SK-MEL-5 (cell line): ENCODE measurements at places on chromosomes 11 and 22.

DNA sequence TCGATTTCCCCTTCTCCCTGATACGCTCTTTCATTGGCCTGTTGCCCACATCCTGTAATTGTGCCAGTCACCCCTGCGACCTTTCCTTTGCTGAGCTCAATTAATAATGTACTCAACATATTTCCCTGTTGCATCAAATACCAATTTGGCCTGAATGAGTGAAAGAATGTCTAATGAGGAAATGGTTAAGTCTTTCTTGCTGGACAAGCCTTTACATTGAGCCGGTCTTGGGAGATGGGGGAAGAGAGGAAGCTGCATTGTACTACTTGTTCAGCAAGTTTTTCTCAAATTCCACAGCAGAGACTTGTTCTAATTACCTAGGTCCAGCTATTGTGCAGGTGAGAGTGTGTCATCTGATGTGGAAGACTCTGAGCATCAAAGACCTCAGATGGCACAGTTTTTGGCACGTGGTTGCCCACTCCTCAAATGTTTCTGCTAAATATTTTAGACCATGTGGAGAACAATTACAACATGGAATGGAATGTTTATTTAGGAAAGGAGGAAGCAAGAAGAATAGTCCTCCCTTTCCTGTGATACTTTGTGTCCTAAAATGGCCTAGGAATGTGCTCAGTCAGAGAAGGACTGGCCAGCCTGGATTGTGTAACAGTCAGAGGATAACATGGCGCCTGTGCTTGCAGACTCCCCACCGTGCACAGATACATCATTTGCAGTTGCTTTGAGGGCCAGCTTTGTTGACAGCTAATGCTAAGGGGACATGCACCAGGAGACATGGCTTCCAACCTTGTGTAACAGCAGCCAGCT is 129.5 kb upstream of the E2F8 start:
- no peak for DNase-seq

DNA sequence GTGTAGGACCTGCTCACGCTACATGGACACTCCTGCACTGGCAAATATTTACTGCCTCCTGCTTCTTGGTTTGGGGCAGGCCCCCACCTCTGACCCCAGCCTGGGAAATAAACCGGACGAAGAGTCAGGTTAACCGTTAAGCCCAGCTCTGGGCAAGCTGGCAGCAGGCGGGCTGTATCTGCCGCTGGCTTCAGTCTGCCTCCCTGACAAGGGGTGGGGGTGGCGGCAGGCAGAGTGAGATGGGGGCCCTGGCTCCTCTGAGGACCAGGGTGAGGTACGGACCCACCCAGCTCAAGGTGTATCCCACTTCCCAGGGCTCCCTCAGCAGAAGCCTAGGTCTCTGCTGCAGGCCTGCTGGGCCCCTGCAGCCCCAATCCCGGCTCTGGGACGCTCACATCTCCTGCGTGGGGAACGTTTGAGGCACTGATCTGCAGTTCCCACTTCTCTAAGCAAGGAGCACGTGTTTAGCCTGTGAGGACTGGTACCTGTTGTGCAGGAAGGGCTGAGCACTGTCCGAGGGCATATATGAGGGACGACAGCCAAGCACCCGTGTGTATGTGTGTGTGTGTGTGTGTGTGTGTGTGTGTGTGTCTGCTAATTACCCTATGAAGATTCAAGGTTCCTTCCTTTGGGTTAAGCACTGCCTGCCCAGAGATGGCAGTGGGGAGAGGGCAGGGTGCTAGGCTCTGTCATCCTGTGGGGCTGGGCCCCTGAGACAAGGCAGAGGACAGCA is 1.1 kb upstream of the LRRC75B start:
- no peak for DNase-seq

GRCh38 chr11:65593518-65594414 is 1.8 kb downstream of the KCNK7 start:
- peak; percentile 39 for DNase-seq

GRCh38 chr22:31945971-31946680 is 1.8 kb downstream of the YWHAH start:
- DNase-seq: peak; percentile 46

DNA sequence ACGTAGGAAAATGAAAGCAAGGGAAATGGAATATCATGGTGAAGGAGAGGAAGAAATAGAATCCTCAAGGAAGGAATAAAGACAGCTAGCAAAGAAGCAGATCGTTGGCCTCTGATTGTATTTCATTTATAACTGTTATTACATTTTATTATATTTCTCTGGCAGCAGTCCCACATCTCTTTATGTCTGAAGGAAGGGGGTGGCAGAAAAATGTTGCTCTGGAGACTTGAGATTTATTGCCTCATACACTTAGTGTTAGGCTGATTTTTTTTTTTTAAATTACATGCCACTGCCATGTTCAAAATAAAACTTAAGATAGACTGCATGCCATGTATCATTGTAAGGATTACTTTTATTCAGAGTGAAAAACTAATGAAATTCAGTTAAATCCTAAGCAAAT is 971.7 kb upstream of the CHORDC1 start:
- no peak for DNase-seq

DNA sequence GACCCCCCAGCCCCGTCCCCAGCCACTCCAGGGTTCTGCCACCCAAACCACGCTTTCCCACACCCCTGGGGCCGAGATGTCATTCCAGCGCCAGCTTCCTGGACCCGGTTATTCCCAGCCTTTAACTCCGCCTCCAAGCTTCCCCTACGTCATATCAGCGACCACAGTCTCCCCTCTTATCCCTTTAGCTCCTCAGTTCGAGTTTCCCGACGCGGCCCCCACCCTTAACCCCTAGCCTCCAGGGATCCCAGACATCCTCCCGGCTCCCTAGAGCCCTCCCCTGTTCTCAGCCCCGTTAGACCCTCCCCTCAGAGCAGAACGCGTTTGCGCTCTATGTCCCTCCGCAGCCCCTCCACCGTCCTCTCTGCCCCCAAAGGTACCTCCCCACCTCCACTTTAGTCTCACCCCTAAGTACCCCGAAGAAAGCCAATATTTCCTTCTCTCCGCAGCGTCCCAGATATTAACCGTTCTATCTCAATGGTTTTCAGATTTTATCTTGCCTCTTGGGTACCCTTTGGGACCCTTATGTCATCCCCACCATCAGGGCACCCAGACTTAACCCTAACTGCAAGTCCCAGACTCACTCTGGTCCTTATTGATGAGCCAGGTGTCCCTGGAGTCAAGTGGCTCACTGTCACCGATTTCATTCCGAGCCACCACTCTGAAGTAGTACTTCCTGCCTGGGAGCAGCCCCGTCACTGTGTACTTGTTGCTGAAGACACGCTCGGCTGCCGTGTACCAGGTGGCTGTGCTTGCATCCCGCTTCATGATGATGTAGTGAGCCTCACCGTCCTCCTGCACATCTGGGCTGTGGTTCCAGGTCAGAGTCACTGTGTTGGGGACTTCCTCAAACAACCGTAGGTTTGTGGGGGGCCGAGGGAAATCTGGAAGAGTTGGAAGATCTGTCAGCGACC is 8.0 kb downstream of the TMEM86A start:
- no peak for DNase-seq

- no peak for DNase-seq
Measured at GRCh38 chr22:17911887-17912286, 112.5 kb downstream of the MICAL3 start.

GRCh38 chr11:3353066-3353465 is 25.9 kb downstream of the ZNF195 start:
- no peak for DNase-seq

- no peak for DNase-seq
Measured at GRCh38 chr11:121522043-121522941, 69.5 kb upstream of the SORL1-AS1 start.

GRCh38 chr22:37803195-37803638 is 4.5 kb upstream of the GCAT start:
- no peak for DNase-seq

GRCh38 chr11:67998150-67999045 is 5.5 kb downstream of the UNC93B1 start:
- DNase-seq: no peak

DNA sequence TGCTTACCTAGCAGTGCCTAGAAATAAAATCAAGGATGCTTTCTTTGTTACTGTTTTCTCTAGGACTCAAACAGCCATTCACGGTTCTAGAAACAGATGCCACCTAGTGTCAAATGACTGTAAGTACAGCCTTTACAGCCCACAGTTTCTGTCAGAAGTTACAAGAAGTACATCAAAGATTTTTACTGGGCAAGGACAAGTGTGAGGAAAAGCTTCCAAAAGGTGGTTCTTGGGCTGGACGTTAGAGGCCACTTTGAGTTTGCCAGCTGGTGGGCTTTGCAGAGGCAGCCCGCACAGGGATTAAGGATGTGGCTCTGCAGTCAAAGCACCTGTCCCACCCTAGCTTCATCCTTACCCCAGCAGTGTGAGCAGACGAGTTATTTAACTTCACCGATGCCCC is 6.9 kb downstream of the KMT5B start:
- peak; percentile 72 for DNase-seq

DNA sequence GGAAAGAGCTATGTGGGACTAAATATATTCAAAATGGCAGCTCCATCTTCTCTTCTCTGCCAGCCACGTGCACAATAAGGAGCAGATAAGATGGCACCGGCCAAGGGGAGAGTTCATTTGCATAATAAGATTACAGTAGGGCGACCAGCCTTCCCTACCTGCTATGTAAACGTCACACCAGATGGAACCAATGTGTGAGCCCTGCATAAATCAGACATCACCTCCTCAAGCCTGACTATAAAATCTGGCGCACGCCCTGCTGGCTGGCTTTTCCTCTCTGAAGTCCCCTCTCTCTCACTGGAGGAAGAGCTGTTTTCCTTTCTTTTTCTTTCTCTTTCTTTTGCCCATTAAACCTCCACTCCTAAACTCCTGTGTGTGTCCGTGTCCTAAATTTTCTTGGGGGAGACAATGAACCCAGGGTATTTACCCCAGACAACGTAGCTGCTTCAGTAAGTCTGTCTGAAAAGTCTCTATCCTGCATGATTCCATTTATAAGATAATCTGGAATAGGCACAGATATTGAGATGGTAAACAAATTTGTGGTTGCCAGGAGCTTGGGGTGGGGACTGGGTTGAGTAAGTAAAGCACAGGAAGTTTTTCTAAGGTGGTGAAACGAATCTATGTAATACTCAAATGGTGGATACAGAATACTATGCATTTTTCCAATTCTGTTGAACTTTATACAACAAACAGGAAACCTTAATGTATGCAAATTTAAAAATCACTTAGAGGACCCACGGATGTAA is 670.0 kb upstream of the KIRREL3 start:
- DNase-seq: no peak

- DNase-seq: no peak
Measured at GRCh38 chr11:35246745-35247144, 107.8 kb downstream of the CD44 start.

GRCh38 chr22:46297151-46297812 is 612 bp downstream of the GTSE1 start:
- no peak for DNase-seq

DNA sequence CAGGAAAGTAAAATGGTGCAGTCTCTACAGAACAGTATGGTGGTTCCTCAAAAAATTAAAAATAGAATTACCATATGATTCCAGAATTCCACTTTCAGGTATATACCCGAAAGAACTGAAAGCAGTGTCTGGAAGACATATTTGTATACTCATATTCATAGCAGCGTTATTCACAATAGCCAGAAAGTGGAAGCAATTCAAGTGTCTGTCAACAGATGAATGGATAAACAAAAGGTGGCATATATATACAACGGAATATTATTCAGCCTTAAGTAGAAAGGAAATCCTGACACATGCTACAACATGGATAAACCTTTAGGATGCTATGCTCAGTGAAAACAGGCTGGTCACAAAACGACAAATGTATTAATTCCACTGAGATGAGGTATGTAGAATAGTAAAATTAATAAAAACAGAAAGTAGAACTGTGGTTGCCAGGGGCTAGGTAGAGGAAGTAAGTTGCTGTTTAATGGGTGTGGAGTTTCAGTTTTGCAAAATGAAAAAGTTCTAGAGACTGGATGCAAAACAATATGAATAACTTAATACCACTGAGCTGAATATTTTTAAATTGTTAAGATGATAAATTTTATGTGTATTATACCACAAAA is 14.5 kb downstream of the SAA1 start:
- DNase-seq: no peak

DNA sequence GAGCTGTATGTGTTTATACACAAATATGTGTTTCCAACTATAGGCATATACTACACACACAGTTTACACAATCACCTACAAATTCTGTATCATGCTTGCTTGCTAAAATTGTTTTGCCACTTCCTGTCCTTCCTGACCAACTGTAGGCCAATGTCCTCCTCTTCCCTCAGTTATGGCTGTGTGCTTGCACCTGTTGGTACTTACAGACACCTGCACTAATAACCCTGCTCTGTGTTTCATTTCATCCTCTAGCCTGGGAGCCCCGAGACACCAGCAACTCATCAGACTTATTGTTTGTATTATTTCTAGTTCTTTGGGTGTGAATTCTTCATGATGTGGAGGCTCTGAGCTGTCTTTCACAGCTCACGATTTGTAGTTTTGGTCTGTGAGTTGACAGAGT is 1.8 kb upstream of the NCF4 start:
- no peak for DNase-seq

GRCh38 chr11:121437686-121438078 is 14.4 kb upstream of the SORL1 start:
- no peak for DNase-seq

DNA sequence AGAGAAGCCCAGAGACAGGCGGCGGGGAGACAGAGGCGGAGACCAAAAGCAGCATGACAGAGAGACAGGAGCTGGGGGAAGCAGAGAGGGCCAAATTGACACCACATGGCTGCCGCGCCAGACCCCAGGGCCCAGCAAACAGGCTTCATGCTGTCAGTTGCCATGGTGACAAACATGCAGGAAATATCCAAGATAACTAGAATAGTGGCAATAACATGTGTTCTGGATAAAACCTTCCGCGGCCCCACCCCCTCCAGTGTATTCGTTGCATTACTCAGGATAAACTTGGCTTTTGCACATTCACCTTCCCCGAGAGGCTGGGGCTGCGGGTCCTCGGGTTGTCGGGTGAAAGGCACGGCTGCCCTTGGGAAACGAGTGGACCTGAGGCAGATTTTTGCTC is 49.9 kb upstream of the CDON start:
- DNase-seq: no peak

DNA sequence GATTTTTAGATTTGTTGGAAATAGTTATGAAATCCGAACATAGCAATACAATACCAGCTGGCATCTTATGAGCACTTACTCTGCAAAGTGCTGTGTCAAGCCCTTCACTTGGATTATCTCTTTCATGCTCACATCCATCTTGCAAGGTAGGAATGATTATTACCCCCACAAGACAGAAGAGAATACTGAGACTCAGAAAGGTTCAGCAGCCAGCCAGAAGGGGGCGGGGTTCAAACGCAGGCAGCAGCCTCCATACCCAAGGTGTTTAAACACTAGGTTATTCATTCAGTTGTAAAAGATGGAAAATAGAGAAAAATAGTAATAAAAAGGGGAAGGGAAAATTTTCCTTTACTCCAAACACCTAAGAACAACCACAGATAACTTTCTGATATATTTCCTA is 158.5 kb downstream of the CCDC34 start:
- DNase-seq: no peak

DNA sequence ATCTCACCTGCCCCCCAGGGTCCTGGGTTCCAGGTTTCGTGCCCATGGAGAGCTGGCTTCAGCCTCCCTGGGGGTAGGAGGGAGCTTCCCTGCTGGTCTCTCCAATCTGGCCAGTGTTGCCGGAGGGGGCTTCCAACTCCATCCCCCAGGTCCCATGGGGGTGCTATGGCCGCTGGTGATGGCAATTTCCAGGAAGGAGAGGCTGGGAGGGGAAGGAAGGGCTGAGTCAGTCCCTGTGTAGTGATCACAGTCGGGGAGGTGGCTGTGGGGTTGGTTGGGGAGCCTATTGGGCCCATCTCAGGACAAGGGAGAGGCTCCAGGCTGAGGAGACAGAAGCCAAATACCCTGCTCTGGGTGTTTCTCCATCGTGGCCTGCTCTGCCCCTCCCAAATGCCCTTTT is 5.7 kb upstream of the CDC42EP2 start:
- DNase-seq: no peak
